ENCODE measurements at places on chromosomes 7 and 10.

- no peak for DNase-seq
Observed at GRCh38 chr7:115013886-115014285, 92.0 kb downstream of the MDFIC start.

DNA sequence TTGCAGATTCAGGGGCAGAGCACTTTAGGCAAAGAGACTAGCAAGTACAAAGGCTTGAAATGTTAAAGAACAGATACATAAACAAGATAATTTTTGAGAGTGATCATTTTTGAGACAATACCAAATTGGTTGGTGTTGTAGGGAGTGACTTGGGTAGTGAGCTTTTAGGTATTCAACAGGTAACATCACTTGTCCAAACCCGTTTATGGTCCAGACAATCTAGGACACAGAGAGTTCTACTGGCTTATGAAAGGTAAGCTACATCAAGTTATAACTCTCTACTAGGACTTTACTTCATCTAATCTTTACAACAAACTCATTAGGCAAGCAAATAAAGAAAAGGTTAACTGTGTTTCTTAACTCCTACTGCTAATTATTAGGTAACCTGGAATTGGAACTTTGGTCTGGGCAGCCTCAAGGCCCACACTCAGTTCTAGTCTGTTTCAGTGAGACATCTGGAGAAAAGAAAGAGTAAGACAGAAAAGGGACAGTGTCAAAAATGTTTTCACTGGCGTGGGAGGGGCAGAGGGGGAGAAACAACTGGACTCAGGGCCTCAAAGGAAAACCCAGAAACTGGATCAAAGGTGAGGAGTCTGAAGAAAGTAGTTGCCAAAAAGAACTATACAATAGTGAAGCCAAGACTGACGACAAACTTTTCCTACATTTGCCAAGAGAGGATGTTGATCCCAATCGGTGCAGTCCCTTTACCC is 39.2 kb downstream of the GNAT3 start:
- no peak for DNase-seq

DNA sequence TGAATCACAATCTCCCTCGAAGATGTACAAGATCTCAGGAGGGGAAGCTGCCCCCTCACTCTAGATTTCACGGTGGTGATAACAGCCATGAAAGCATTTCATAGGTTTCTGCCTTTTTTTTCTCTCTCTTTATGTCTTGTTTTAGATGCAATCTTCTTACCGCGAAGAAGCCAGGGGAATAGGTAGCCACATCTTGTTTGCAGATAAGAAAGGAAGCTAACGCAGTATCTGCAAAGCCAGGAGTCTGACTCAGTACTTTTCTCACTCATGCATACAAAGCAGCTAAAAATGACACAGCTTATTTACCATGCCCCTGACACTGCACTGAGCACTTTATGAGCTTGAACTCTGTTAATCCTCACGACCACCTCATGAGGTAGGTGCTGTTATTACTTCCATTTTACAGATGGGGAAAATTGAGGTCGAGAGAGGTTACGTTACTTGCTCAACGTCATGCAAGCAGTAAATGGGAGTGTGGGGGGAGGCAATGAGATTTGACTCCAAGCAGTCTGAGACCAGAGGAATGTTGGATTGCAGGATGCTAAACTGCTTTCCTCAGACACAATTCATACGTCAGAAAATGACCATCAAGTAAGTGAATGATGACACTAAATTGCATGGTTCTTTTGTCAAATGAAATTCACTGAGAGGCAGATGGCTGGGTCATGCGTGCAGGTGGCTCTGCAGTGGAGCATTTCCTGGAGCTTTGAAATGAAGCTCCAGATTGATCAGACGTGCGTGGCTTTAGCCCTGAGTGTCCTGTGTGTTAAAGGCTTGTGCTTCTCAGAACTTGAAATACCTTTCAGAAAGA is 3.3 kb downstream of the MAP3K8 start:
- peak; percentile 57 for DNase-seq

- no peak for DNase-seq
Observed at GRCh38 chr10:109765838-109766237, 157.5 kb downstream of the XPNPEP1 start.

DNA sequence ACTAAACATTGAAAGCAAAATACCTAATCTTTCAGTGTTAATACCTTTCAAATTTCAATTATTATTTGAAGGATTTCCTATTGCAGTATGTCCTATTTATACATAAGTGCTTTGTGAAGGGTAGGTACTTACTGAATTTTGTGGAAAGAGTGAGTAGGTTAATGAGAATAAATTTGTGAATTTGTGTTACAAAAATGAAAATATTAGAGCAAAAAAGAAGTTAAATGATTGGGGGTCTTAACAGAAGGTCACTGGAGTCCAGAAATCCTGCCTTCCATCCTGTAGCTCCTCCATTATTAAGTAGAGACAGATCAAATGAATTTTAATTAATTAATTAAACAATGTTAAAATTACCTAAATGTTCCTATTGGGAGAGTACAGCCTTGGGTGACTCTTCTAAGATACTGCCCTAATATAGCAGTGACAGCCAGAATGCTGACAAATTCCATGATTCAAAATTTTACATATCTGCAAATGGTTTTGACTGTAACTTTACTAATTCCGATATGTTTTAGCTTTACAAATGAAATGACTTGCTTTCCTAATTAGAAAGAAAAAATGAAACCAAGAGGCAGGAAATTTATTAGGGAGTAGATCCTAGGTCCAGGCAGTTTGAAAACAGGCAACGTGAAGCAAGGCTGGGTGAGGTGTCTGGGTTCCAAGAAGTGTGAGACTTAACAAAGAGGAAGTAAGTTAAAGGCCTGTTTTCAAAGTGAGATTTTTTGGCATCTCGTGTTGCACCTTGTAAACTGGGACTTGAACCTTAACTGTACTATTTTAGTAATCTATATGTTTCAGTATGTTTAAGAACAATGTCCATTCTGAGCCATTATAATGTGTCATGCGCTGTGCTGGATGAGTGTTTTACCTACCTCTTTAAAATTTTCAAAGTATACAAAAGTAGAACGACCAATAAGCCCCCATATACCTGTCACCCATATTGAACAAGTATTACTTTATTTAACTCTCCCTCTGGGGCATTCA is 1.5 kb downstream of the PIK3CG start:
- peak; percentile 26 for DNase-seq

DNA sequence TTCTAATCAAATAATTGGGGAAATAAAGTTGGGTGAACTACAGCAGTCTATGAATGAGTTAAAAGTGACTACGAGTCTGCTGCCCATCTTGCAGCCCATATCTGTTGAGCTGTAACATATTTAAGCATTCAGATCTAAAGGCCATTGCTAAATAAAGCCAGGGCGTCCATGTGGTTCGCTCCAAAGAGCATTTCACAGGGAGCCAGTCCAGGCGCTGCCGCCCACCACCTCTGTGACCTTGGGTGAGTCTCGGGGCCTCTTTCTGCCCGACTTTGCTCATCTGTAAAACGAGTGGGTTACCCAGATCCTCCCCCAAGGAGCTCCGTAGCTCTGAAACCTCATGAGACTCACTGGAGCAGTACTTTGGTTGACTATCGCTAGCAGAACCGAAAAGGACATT is 223.1 kb downstream of the CUX1 start:
- no peak for DNase-seq

DNA sequence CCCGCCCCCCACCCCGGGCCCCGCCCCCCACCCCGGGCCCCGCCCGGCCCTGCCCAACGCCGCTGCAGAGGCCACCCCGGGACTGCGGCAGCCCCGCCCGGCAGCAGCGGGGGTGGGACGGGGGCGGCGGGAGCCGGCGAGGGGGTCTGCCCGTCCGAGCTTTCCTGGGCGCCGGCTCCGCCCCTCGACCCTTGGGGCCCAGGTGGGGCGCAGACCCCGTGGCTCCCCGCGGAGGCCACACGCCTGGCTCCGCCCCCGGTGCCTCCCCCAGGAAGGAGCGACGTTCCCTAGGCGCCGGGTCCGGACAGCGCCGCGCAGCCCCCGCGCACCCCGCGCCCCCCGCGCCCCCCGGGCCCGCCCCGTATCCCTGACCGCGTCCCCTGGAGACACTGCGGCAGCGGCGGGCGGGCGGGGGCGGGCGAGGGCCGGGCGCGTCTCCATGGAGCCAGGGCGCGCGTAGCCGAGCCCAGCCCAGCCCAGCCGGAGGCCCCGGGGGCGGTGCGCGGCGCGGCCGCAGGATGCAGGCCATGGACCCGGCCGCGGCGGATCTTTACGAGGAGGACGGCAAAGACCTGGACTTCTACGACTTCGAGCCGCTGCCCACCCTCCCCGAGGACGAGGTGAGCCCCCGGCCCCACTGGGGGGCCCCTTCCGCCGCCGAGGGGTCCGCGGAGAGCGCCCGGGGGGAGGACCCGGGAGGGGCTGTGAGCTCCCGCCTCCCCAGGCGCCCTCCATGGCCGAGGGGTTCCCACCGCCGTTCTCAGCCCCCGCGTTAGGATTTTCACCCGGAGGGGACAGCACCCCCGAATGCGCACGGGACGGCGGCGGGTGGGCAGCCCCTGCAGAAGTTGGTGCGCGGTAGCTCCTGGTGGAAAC is at the start of gene KNDC1:
KNDC1 (plus strand) TSS at position 270 of the 876 bp plus-strand sequence; CDS start at position 519, 249 bp downstream.
- DNase-seq, result no peak

- no peak for DNase-seq
Observed at GRCh38 chr10:36313142-36313541, 671.0 kb upstream of the FZD8 start.

GRCh38 chr10:122648599-122649428 is 50.8 kb downstream of the C10orf120 start:
- no peak for DNase-seq

DNA sequence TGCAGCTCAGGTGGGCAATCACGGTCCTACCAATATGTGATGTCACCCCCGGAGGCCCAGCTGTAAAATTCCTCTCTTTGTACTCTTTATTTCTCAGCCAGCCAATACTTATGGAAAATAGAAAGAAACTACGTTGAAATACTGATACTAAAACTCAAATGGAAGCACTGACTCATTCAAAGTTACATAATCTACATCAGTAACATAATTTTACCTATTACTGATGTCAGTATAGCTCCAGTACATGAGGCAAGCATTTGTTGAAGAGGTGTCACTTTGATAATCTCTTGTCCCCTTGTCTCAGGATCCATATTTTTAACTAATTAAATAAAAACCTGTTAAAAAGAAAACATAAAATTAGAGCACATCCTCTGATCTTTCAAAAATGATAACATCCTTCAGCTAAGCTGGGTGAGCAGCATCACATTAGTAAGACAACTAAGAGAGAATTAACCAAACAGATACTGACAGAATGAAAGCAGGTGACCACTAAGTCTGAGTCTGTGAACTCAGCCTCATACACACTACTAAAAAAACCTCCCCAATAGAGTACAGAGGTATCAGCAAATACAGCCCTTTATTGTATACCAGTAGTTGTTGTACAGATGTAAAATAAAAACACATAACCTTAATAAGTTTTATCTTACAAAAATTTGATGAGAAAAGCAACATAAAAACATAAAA is 17.6 kb downstream of the SLC25A40 start:
- DNase-seq, result no peak

Measured in CD4-positive, alpha-beta T cell treated with Interleukin-6 at 100 ng/mL for 8 hours (primary cell).